ENCODE measurements at places on chromosomes 13 and 19.
A peak's percentile ranks its signal among the peaks of the same experiment; 100 is the strongest.

- no peak for DNase-seq
Observed at GRCh38 chr19:28074773-28075172, 1138.2 kb downstream of the UQCRFS1 start.

- no peak for DNase-seq
Observed at GRCh38 chr13:94236872-94237271, 242.6 kb downstream of the DCT start.

- DNase-seq = no peak
Observed at GRCh38 chr13:107347641-107348369, 779.9 kb upstream of the ARGLU1 start.

DNA sequence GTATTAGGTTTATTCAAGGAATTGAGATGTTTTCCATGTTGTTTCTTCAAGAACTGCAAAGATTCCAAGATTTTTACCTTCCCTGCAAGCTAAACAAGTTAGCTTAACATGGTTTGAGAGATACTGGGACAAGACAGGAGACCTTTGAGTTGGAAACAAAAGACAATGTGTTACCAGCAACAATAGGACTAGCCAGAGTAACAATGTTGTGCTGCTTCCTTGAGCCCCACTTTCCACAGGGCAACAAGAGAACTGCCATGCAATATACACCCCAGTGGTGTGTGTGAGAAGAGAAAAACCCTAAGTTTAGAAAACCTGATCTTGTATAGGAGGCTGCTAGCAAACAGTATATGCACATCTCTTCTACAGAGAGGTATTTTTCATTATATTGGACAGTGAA lies 264.6 kb downstream of the PCDH20 start:
- no peak for DNase-seq

DNA sequence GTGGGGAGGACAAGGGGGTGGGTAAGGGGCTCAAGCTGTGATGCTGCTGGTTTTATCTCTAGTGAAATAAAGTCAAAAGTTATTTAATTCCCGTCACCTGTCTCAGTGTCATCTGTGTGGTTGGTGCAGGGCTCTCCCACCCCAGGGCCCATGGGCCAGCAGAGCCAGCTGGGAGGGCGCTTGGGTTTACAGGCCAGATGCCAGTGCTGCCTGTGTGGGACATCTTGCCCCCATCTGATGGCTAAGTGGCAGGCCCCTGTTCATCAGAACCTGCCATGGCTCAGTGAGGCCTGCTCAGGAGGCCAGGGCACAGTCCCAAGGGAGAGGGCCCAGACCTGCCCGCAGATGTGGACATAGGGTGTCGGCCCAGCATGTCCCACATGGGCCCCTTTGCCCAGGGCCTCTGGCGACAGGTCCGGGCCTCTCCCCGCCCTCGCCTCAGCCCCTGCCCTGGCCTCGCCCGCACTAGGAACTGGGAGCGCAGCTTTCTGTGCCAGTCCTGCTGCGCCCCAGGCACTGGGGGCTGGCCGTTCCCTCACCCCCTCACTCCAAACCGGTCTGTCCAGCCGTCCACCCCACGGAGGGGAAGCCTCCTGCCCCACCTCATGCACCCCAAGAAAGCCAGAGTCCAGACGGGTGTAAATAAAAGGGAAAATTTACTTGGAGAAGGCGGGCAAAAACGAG lies 5.3 kb downstream of the ZNF296 start:
- no peak for DNase-seq

DNA sequence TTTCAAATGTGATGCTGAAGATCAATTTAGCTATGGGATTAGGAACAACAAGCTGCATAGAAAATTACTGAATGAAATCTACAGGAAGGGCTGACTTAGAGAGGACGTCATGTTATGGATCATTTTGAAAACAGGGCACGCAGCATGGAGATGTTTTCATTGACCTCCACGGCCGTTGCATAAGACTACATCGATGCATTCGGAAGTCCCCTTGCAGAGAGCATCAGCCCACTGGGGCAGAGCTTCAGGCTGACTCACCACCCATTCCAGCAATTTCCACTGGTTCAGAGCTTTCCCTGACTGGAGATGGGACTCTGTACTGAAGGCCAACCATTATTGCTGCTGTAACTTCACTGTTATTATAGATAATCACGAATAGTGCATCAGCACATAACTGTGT lies 305.3 kb downstream of the IRS2 start:
- no peak for DNase-seq

- peak; percentile 57 for DNase-seq
Observed at GRCh38 chr19:23409392-23410048, 14.2 kb upstream of the ZNF91 start.

GRCh38 chr19:2135474-2136402 lies 15.6 kb downstream of the AP3D1 start:
- DNase-seq = no peak

DNA sequence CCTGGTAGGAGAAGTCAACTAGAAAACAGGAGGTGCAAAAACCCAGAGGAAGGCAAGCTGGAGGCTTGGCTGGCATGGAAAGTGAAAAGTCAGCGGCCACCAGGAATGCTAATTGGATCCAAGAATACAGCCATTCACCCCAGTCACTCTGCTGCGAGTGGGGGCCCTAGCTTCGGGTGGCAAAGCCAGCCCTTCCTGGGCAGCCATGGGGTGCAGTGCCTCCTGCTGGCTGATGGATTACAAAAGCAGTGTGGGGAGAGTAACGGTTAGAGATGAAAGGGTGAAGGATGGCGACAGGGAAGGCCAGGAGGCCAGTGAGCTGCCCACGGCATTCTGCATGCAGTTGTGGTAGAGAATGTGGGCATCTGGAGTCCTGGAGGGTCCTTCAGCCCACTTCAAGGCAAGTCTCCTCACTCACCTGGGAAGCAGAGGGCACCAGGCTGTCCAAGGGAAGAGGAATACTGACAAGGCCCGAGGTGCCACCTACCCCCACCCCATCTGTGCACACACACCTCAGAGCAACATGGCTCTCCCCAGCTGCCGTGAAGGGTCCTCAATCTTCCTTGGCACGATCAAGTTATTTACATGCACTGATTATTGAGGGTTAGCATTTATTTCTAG lies 20.3 kb upstream of the EPHX3 start:
- peak; percentile 54 for DNase-seq

DNA sequence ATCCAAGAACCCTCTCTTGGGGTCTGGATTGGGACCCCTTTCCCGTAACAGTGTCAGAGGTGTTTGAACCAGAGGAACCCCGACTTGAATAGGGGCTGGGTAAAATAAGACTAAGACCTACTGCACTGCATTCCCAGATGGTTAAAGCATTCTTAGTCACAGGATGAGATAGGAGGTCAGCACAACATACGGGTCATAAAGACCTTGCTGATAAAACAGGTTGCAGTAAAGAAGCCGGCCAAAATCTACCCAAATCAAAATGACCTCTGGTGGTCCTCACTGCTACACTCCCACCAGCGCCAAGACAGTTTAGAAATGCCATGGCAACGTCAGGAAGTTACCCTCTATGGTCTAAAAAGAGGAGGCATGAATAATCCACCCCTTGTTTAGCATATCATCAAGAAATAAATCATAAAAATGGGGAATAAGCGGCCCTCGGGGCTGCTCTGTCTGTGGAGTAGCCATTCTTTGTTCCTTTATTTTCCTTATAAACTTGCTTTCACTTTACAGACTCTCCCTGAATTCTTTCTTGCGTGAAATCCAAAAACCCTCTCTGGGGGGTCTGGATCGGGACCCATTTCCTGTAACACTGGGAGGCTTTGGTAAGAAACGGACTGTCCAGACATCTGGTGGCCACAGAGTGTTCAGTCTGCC lies 4.4 kb upstream of the SIN3B start:
- DNase-seq = no peak

GRCh38 chr13:112510987-112511685 lies 76.8 kb downstream of the TUBGCP3 start:
- DNase-seq = no peak

GRCh38 chr19:39737351-39737750 lies 478 bp downstream of the CLC start:
- DNase-seq = no peak

DNA sequence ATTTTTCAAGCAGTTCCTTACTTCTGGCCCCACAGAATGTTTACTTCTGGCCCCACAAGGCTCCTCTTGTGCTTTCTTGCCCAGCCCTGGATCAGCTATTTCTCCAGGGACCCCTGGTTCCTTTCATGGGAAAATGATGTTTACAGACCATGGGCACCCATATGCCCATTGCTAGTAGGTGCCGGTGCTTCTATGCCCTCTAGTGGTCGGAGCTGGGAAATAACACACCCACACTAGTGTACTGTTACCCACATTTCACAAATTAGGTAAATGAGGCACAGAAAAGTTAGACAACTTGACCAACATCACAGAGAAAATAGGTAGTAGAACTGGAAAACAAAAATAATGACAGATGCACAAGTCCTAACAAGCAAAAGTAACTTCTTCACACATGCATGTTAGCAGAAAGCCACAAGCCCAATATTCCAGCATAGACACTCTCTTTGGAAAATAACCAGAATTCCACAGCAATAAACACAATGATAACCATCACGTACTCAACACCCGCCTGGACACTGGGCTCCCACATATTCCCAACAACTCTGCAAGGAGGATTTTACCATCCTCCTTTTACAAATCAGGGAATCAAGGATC lies 1.3 kb upstream of the CEACAM6 start:
- DNase-seq = peak; percentile 67

- no peak for DNase-seq
Observed at GRCh38 chr19:13975870-13976269, 23.6 kb downstream of the DCAF15 start.

GRCh38 chr19:20365146-20365545 lies 198.1 kb downstream of the ZNF486 start:
- no peak for DNase-seq

- no peak for DNase-seq
Observed at GRCh38 chr19:3721887-3722442, 13.8 kb downstream of the TJP3 start.

DNA sequence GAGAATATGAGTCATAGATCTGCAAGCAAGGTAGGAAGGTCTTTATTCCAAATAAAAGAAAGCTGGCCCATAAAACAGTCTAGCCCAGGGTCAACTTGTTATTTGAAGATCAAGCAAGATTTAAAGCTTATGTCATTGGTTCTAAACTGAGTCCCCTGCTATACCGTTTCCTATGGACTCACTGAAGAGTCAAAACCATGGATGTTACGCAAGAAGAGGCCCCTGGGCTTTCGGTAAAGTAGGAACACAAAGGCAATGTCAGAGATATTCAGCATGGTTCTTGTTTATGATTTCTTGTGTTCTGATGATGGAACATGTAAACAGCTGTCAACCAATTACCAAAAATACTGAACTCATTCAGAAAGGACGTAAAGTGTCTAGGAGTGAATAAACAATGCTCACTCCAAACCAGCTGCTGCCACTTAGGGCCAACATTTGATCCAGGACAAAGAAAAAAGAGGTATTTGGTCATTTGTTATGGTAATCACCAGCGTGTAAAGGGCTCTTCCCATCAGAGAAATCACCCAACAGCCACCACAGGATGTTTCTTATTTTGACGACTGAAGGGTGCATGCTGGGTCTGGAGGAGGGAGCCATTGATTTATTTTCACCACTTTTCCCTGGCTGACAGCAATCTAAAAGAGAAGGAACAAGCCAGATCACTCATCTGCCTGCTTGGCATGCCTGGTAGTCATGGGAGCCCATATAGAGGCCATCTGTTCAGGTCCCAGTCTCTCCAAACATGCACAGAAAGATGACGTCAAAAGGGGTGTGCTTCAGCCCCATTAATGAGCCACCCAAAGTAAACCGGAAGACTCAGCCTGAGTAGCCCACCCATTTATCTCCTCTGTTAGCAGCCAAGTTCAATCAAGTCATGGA lies 68.3 kb downstream of the FGF14 start:
- DNase-seq = peak; percentile 92

- peak; percentile 99 for DNase-seq
Observed at GRCh38 chr19:49812997-49813861, at the start of gene FUZ. FUZ (minus strand) TSS chr19:49813292; CDS start chr19:49813106, 186 bp downstream.

DNA sequence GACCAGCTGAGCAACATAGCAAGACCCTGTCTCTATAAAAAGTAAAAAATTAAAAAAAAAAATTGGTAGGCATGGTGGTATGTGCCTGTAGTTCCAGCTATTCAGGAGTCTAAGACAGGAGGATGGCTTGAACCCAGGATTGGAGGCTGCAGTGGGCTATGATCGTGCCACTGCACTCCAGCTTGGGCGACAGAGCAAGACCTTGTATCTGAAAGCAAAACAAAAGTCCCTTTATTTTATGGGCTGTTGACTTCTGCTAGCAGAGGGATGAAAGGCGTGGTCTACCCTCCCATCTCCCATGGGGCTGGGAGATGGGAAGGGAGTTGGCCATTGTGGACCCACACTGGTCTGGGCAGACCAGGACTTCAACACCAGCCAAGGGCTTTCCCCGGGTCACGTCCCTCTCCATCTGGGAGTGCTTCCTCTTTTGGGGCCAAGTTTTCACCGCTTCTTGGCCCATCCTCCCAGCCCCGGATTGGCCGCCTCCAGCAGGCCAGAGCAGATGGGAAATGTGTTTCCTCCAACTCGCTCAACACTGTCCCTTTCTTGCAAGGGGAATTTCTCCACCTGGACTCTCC lies 2.2 kb upstream of the TNFSF9 start:
- no peak for DNase-seq

GRCh38 chr13:44207476-44207875 lies 166.1 kb upstream of the SERP2 start:
- DNase-seq = no peak

DNA sequence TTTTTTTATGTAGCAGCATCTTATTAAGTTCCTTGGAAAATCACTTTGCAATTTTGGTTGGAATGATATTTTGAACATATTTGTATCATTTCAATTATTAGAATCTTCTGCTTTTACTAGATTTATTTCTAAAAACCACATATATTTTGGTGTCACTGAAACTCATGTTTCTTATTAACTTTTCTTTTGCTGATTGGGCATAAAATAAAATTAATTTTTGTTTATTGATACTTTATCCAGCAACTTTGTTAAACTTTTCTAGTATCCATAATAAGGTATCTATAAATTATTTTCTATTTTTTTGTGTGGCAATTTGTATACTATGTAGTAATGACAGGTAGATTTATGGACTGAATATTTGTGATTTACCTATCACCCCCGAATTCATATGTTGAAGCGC lies 556.4 kb upstream of the ATXN8OS start:
- DNase-seq = no peak

DNA sequence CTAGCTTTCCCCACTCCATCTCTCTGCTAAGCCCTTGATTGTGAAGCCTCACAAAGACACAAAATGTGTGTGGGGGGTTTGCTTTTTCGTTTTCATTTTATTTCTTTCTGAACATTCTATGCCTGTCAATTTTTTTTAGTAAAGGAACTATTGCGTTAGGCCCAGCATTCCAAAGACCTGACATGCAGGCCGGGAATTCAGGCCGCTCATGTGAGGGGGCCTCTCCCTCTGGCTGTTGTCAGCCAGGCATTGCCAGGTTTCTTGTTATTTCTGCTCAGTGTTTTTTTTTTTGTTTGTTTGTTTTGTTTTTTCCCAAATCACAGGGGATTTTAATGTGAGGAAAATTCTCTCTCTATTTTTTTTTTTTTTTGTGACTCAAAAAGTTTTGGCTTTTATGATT lies 10.3 kb upstream of the MEDAG start:
- DNase-seq = no peak

GRCh38 chr13:88526853-88527215 lies 855.7 kb downstream of the SLITRK5 start:
- DNase-seq = no peak

All from NCI-H2171 treated with DMSO at 0.1 percent for 48 hours (cell line).